ENCODE measurements at places on chromosomes 7 and 10.

GRCh38 chr7:71444130-71444529, 312.2 kb downstream of the GALNT17 start:
- DNase-seq, result no peak

DNA sequence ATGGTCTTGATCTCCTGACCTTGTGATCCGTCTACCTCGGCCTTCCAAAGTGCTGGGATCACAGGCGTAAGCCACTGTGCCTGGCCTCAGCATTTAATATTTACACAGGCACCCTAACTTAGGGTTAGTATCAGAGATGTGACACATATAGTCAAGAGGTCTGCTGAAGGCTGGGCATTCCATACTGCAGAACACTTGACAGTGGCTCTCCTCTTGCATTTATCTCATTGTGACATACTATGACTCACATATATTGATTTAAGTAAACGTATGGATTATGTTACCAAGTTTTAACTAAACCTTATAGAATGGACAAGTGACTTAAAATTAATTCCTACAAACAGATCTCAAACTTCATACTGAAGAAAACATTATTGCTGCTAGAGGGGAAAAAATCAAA, 36.6 kb downstream of the BRAF start:
- DNase-seq, result no peak

DNA sequence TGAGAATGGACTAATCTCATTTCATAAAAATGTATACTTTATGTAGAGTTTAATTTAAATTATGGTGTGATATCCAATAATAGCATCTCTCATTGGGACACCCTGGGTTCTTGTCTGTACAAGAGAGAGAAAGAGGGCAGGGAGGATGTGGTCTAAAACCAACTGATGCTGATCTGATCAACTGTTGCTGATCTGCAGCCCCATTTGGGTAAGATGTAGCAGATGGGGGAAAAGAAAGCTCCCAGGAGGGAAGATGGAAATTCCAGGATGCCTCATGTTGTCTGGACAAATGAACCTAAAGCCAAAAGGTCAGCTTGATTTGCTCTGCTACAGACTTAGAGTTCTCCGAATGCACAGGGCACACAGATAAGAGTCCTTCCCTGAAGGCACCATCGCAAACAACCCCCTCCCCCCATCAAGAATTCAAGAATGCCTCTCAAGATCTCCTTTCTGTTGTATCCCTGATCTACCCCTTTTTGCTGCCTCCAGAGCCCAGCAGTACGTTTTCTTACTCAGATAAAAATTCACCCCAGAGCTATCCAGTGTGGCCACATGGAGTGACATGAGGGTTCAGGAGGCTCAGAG, 171.4 kb upstream of the INHBA start:
- DNase-seq, result no peak

DNA sequence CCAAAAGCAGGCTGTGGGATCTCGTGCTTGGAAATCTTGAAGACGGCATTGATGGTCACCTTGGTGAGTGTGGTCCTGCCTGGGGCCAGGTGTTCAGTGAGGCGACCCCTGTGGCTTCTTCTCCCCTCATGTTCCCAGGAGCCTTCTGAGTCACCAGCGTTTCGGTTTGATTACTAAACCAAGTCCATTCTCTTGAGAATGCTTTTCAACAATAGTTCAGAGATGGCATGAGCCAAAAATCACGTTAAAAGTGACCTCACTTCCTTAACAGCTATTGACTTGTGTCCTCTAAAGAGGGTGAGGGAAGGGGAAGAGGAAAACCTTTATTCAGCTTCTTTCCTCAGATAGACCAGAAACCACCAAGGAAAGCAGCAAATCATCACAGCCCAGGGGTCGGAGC, 315.2 kb downstream of the GATA3 start:
- DNase-seq, result no peak

DNA sequence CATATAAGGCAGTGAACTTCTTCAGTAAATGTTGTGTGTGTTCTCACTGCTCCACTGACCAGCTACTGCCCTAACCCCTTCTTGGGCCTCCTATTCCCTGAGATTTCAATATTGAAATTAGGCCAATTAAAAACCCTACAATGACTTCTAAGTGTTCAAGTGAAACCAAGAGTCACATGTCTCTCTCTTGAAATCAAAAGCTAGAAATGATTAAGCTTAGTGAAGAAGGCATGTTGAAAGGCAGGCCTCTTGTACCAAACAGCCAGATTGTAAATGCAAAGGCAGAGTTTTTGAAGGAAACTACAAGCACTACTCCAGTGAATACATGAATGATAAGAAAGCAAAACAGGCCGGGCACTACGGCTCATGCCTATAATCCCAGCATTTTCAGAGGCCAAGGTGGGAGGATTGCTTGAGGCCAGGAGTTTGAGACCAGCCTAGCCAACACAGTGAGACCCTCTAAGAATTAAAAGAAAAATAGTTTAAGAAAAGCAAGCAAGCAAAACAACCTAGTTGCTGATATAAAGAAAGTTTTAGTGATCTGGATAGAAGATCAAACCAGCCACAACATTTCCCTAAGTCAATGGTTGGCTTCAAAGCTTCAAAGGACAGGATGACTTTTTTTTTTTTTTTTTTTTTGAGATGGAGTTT, 22.3 kb downstream of the BRAF start:
- no peak for DNase-seq

DNA sequence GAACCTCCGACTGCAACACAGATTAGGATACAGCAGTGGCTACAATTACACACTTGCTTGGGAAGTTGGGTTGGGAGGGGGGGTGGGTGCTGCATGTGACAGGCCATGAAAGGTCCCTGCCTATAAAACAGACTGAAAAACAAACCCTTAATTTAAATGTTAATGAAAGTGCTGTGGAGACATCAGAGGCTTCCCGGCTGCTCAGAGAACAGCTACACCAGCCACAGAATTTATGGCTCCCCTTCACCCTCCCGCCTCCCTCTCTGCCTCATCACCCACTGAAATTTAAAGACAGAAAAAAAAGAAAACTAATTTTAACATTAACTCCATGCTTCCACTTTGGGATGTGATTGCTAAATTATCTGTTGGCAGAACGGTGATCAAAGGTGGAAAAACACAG, 34.7 kb downstream of the FBXW4 start:
- DNase-seq, result no peak

DNA sequence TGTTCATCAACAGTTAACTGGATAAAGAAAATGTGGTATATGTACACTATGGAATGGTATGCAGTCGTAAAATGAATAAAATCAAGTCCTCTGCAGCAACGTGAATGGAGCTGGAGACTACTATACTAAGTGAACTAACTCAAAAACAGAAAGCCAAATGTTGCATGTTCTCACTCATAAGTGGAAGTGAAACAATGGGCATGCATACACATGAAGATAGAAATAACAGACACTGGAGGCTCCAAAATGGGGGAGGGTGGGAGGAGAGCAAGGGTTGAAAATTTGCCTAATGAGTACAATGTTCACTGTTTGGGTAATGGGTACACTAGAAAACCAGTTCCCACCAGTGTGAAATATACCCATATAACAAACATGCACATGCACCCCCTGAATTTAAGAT, 179.5 kb downstream of the ZWINT start:
- DNase-seq, result no peak

GRCh38 chr10:111410740-111411139, 333.9 kb downstream of the ADRA2A start:
- no peak for DNase-seq

- no peak for DNase-seq
Measured at GRCh38 chr10:5746197-5746596, 61.6 kb downstream of the TASOR2 start.

GRCh38 chr10:26445411-26446031, 7.4 kb downstream of the APBB1IP start:
- peak; percentile 51 for DNase-seq

DNA sequence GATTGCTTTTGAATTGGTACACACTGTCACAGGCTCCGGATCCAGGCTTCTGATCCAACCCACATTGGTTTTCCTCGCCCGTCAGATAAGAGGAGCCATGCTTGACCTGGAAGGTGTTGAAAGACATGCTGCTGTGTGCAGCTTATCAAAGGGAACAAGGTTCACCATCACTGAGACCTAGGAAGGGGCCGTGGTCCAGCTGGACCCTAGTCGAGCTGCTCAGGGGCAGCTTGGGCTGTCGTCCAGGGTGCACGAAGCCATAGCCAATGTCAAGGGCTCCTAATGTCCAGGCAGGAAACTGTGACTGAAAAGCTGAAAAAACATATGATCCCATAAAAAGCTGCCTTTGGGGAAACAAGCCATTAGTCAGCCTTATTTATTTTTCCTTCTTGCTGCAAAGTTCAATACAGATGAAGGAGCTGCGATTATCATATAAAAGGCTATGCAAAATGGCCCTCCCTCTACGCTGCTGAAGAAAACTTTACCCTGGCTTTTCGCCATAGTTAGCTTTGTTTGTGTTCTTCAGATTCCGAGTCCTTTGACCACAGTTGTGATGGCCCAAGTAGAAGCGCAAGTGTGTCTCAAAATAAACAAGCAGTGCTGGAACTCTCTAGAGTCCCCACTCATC, 118.0 kb downstream of the CREB5 start:
- no peak for DNase-seq

DNA sequence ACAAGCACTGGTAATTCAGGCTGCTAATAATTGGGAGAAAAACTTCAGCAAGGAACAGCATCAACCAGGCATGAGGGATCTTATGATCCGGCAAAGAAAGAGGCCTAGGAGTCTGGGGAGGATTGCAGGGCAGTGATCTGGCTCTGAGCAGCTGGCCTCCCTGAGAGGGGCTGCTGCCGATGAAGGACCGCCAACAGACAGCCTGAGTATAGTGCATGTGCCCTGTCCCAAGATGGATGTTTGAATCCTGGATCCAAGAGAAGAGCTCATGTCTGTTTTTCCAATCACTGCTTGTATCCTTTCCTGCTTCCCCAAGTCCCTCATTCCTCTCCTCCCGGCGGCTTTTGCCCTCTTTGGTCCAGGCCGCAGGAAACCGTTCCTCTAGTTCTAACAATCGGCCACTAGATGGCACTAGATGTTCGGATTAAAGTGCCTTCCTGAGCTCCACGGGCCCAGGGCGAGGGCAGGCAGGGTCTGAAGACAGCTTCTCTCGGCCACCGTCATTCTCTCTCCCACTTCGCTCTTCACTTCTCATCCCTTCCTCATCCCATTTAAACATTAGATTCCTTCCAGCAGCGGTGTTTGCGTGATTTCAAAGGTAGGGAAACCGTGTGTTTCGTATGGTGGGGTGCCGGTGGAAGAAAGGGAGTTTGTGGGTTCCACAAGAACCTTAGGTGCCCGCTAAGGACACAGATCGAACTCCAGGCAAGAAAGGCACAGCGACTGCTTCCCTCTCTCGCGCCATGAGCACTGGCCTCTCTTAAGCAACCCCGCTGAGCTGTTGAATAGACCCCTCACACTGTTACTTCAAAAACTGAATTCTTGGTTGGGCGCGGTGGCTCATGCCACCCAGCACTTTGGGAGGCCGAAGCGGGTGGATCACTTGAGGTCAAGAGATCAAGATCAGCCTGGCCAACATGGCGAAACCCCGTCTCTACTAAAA, 82.4 kb downstream of the ADCYAP1R1 start:
- DNase-seq, result peak; percentile 53

DNA sequence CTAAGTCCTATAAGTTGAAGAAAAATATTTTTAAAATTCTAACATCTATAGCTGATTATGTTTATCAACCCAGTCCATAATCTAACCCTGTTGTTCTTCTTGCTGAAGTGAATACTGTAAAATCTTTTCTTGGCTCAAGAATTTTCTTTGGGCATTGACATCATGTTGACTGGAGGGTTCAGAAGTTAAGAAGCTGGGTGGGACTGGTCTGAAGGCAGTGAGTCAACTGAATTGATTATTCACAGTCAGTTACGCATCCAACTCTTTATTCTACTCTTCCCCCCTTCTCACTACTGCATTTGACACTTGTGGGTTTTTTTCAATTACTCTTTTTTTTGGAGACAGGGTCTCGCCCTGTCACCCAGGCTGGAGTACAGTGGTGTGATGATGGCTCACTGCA, 31.0 kb downstream of the DENND2A start:
- no peak for DNase-seq

GRCh38 chr7:155344618-155345433, 47.1 kb downstream of the INSIG1 start:
- DNase-seq, result peak; percentile 53

GRCh38 chr7:15977663-15978062, 291.2 kb upstream of the MEOX2 start:
- no peak for DNase-seq

DNA sequence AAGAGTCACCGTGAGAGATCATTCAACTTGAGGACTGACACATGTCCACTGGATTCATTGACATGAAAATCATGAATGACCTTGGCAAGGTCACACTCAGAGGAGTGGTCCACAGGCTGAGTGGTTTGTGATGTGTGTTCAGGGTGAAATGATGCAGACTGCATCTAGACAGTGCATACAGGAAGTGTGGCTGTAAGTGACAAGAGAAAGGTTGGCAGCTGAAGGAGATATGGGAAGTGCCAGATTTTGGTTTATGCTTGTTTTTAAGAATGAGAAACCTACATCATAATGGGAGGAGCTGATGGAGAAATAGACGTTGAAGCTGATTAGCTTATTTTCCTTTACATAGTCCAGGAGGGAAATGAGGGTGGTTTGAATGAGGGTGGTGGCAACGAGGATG, 64.8 kb upstream of the VIPR2 start:
- DNase-seq, result no peak

- no peak for DNase-seq
Measured at GRCh38 chr10:48215486-48216203, 58.9 kb downstream of the FRMPD2 start.

GRCh38 chr10:132607961-132608495, 70.4 kb downstream of the INPP5A start:
- no peak for DNase-seq

- no peak for DNase-seq
Measured at GRCh38 chr7:127959770-127960169, 71.5 kb downstream of the LRRC4 start.

GRCh38 chr10:120279196-120279595, 177.8 kb upstream of the PLPP4 start:
- DNase-seq, result no peak

GRCh38 chr10:61542596-61542995, 89.4 kb upstream of the TMEM26 start:
- no peak for DNase-seq

- no peak for DNase-seq
Measured at GRCh38 chr7:81684033-81684432, 85.8 kb downstream of the HGF start.

DNA sequence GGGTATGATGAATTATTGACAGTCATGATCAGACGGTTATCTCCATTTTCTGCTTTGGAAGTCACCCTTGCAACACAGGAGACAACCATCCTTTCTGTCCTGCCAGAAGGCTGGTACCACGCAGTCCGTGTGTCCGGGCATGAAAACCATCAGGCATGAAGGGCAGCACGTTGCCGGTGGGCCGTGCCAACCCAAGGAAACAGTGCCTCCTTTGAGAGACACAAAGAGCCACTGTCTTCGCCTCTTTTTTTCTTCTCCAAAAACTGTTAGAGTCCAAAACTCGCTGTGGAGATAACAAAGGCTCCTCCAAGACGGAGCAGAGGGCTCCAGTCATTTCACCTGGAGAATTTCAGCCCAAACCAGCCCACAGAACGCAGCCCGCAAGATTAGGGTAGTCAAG, 60.4 kb upstream of the ARHGAP21 start:
- no peak for DNase-seq

GRCh38 chr7:107816011-107816566, 13.1 kb upstream of the SLC26A3 start:
- no peak for DNase-seq

Data from fibroblast of gingiva (primary cell).